T-cell (primary cell): ENCODE measurements at places on chromosomes 16 and 17.

DNA sequence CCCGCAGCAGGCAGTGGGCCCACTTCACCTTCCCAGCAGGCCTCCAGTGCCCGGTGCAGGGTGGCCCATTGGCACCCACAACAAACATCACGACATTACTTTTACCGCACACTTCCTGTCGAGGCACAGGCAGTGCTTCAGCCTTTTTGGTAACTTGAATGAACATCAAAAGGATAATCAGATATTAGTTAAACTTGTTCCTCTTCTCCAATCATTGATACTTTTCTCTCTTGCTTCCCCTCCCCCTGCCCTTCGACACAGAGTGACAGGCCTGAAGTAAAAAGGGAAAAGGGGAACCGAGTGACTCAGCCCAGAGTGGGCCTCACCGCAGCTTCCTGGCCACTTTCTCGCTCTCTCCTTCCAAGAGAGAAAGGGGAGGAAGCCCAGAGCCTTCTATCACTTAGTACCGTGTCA, 507.0 kb downstream of the MAF start:
- peak; percentile 29 for DNase-seq
- no peaks in the 10 kb centered on the region for H3K27me3 ChIP-seq
- H3K4me1 ChIP-seq = peaks cover 52% of the 10 kb centered on the region

DNA sequence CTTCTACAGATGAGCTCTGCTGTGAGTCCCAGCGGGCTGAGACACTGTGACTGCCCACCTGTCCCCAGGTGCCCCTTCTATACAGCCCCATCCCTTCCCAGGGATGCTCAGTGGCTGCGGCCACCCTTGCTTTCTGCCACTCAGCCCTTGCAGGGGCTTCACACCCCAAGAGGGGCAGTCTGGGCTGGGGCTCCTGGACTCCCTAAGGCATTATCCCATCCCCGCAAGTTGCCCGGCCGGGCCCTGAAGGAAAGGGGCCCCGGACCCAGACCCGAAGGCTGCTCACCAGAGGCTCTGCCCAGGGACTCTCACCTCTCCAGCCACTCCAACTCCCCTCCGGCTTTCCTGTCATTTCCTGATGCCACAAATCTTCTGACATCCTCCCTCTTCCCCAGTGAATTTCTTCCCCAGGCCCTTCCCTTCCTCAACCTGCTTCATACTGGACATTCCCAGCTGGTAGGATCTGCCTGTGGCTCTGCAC, 88.5 kb upstream of the TOB1 start:
- no peak for DNase-seq
- peaks cover 5% of the 10 kb centered on the region for H3K27me3 ChIP-seq
- H3K4me1 ChIP-seq = peaks cover 2% of the 10 kb centered on the region
- H3K36me3 ChIP-seq = no peaks in the 10 kb centered on the region
- no peak overlapping the region for H3K27ac ChIP-seq

DNA sequence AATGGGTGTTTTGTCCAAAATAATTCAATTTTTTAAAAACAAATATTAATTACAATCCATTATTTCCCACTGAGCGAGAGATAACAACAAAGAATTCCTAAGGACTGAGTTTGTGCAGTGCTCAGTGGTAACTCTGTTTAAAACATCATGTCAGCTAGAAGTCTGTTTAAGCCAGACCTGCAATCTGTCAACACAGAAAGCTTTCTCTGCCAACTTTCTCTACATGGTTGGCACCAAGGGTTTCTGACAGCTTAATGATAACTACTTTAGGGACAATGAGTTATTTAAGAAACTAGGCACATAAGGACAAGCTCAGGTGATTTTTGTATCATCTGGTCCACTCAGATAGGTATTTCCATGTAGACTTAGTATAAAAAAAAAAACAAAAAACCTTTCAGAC, 81.8 kb downstream of the WDR59 start:
- H3K4me3 ChIP-seq = no peak overlapping the region
- no peak for DNase-seq
- no peaks in the 10 kb centered on the region for H3K4me1 ChIP-seq
- no peaks in the 10 kb centered on the region for H3K27me3 ChIP-seq
- H3K36me3 ChIP-seq = peaks cover 44% of the 10 kb centered on the region

GRCh38 chr16:50530277-50531236, 17.6 kb upstream of the NKD1 start:
- H3K27ac ChIP-seq = no peak overlapping the region
- DNase-seq = no peak
- no peaks in the 10 kb centered on the region for H3K36me3 ChIP-seq
- no peaks in the 10 kb centered on the region for H3K4me1 ChIP-seq

DNA sequence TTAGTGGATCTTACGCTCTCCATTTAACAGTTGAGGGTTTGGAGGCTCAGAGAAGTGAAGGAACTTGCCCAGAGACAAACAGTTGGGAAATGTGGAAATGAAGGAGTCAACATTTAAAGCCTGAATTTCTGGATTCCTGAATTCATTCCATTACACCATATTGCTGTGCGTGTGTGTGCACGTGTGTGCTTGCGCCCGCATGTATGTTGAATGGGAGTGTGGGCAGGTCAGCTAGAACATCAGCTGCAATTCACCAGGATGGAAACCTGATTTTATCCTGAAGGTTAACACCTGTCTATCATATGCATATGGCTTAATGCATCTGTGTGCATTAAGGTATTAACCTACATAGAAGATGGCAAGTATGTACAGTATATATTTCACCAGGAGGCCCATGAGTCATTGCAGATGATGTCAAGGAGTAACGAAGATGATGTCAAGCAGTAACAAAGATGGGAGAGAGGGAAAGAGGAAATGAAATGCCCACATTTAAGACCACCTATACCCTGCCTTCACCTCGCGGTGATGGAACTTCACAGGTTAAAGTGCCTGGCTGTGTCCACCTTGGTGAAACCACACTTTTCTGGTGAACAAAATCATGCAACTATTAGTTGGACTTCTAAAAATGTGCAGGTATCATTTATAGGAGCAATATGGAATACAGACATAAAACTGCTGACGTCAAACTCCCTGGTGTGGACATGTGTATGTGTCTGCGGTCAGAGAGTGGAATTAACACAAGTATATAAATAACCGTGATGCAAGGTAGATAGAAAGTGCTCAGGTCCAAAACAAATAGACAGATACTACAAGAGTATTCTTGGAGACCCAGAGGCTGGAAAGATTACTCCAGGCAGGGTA, 832 bp upstream of the ADAP2 start:
- no peak overlapping the region for H3K27ac ChIP-seq

DNA sequence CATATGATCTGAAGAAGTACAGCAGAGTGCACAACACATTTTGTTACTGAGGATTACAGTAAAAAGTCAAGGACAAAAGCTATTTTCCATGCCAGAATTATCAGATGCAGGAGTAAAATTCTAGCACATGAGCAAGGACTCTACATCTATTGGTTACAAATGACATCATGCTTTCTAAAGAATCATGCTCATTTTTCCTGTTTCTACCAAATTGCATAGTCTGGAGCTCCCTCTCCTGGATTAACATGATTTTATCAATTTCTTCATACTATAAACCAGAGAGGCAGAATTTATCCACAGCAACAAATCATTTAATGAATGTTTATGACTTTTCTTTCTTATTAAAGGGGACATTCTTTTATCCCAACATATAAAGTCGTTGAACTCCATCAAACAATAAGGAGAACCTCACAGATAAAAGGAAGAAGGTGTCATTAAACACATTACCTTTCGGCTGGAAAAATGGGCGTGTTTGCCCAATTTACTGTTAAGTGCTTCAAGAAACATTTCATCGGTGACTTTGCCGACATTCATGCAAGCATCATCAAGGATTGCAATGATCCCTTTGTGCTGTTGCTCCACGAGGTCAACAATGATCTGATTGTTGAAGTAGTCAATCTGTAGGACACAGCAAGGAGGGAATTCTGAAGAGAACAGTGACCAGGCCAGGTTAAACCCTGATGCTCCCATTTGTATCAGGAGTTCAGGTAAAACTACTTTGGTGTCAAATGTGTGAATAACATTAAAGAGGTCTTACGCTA, 121.7 kb downstream of the MYO1D start:
- H3K27ac ChIP-seq = no peak overlapping the region
- DNase-seq = no peak
- no peaks in the 10 kb centered on the region for H3K27me3 ChIP-seq

DNA sequence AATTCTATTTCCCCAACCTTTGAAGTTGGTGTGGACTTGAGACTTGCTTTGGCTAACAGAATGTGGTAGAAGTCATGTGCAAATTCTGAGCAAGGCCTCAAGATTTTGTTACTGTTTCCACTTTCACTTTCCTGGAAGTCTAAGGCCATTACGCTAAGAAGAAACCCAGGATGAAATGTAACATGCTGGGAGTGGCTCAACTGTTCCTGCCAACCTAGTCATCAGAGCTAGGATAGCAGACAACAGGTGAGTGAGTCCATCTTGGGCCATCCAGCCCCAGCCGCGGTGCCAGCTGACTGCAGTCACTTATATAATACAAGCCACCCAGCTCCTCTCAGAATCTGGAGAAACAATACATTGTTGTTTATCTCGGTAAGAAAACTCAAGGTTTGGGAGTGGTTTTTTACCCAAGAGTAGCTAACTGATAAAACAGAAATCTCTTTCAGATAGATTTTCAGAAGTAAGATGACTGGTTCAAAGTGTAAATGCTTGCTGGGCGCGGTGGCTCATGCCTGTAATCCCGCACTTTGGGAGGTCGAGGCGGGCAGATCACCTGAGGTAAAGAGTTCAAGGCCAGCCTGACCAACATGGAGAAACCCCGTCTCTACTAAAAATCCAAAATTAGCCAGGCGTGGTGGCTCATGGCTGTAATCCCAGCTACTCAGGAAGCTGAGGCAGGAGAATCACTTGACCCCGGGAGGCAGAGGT, 10.7 kb upstream of the STX4 start:
- H3K4me1 ChIP-seq = no peaks in the 10 kb centered on the region
- no peaks in the 10 kb centered on the region for H3K36me3 ChIP-seq
- H3K4me3 ChIP-seq = no peak overlapping the region
- H3K27me3 ChIP-seq = no peaks in the 10 kb centered on the region

- peaks cover 23% of the 10 kb centered on the region for H3K4me1 ChIP-seq
- DNase-seq = no peak
- no peak overlapping the region for H3K4me3 ChIP-seq
- H3K27ac ChIP-seq = no peak overlapping the region
- H3K27me3 ChIP-seq = peaks cover 17% of the 10 kb centered on the region
Observed at GRCh38 chr17:7084088-7084487, 4.0 kb upstream of the CLEC10A start.

DNA sequence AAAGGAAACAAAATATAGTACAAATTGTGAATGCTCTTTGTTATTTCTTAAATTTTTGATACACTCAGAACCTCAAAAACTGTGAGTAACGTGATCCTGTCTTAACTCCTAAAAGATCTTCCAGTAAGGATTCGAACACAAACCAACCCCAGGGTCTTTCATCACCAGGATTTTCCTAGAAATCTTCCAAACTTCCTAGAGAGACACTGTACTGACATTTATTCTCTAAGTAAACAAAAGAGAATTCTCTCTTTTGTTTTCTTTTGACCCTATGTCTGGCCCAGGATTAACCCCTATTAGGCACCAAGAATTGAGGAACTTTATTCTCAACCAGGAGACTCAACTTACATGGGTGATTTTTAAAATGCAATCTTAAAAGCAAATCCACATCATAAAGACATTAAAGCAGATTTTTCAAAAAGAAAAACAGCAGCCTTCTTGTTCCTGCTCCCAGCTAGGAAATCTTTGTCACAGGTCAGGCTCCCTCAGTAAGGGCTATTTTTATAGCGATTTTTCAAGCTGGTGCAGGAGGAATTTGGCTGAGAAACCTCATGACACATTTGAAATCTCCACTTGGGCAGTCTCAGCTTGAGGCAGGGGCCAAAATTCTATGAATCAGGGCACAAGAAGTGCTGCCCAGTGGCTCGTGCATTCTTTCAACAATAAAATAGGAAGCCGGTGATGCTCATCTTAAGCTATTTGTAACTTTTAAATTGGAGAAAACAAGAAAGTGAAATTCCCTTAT, 6.2 kb upstream of the SMG1 start:
- no peaks in the 10 kb centered on the region for H3K4me1 ChIP-seq
- no peaks in the 10 kb centered on the region for H3K27me3 ChIP-seq
- no peak overlapping the region for H3K4me3 ChIP-seq
- no peak overlapping the region for H3K27ac ChIP-seq

DNA sequence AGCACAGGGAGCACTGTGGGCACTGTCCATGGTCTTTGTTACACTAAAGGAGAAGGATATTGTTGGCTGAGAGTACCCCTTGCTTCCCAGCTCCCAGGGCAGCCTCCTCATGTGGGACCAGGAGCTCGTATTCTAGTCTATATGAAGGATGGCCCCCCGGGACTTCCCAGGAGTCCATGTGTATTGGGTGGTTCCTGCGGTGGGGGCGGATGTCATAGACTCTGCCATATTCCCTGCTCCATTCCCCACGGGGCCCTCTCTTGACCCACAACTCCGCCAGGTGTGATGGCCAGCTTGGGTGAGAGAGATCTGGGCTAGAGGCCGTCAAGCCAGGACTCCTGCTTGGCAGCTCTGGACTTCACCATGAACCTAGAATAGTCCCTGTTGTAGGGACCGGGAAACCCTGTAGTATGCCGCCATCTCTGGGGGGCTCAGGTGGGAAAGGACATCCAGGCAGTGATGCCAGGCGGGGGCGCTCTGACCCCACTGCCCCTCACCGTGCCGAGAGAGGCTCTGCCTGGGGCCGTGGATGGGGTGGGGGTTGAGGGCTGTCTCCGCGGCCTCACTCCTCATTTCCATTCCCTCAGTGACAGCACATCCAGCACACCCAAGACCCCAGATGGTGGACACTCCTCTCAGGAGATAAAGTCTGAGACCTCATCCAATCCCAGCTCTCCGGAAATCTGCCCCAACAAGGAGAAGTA, 37.8 kb downstream of the OR1D5 start:
- H3K4me3 ChIP-seq = no peak overlapping the region
- H3K4me1 ChIP-seq = no peaks in the 10 kb centered on the region
- H3K36me3 ChIP-seq = peaks cover 69% of the 10 kb centered on the region

- no peak for DNase-seq
- no peaks in the 10 kb centered on the region for H3K27me3 ChIP-seq
- H3K36me3 ChIP-seq = peaks cover 8% of the 10 kb centered on the region
- H3K4me3 ChIP-seq = no peak overlapping the region
- H3K27ac ChIP-seq = no peak overlapping the region
Observed at GRCh38 chr16:56749672-56750491, 20.0 kb downstream of the NUP93 start.

DNA sequence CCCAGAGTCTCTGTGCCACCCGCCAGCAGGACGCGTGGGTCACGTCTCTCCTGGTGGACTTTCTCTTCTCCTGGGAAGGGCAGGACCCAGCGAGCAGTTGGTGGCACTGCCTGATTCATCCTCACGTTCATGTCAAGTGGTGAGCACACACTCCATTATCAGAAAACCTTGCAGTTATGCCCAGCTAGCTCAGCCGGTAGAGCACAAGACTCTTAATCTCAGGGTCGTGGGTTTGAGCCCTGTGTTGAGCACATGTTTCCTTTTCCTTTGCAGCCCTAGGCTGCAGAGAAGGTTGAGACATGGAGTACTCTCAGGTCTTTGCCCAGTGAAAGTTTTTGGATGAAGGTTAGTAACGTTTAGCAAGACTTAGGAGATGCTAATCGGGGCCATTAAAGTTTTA, 8.0 kb downstream of the OR1F1 start:
- H3K27ac ChIP-seq = no peak overlapping the region
- H3K36me3 ChIP-seq = no peaks in the 10 kb centered on the region
- DNase-seq = no peak
- peaks cover 16% of the 10 kb centered on the region for H3K4me1 ChIP-seq
- H3K4me3 ChIP-seq = no peak overlapping the region
